Fibroblast of lung (primary cell): ENCODE measurements at places on chromosomes 2 and 18.
A peak's percentile ranks its signal among the peaks of the same experiment; 100 is the strongest.

- H3K36me3 ChIP-seq, result no peaks in the 10 kb centered on the region
- H3K4me3 ChIP-seq, result no peak overlapping the region
- peak; percentile 33 for DNase-seq
Measured at GRCh38 chr2:200356857-200357384, 50.4 kb downstream of the SPATS2L start.

DNA sequence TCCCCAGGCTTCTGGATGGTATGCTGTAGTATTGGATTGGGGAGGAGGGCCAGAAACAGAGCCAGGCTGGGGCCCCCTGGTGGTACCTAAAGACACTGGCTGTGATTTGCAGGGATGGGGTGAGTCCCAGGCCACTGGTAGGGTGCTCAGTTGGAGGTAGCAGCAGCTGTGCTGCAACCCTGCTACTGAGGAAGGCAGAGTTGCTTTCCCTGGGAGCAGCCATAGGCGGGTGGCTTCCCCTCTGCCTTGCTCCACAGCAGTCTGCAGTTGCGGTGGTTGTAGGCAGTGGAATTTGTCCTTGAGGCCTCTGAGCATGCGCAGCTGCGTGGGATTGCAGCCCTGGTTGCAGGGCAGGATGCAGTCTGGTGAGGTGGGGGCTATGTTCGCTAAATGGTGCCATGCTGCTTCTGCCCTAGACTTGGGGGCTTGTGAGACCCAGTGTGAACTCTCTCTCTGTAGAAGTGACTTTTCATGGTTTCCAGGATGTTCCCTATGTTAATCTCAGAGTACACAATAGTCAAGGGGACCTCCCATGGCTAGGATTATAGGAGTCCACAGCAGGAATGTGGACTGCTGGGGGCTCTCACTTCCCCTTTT lies 443.5 kb downstream of the XIRP2 start:
- no peak for DNase-seq
- H3K27ac ChIP-seq, result no peak overlapping the region
- H3K4me1 ChIP-seq, result no peaks in the 10 kb centered on the region
- no peaks in the 10 kb centered on the region for H3K27me3 ChIP-seq

DNA sequence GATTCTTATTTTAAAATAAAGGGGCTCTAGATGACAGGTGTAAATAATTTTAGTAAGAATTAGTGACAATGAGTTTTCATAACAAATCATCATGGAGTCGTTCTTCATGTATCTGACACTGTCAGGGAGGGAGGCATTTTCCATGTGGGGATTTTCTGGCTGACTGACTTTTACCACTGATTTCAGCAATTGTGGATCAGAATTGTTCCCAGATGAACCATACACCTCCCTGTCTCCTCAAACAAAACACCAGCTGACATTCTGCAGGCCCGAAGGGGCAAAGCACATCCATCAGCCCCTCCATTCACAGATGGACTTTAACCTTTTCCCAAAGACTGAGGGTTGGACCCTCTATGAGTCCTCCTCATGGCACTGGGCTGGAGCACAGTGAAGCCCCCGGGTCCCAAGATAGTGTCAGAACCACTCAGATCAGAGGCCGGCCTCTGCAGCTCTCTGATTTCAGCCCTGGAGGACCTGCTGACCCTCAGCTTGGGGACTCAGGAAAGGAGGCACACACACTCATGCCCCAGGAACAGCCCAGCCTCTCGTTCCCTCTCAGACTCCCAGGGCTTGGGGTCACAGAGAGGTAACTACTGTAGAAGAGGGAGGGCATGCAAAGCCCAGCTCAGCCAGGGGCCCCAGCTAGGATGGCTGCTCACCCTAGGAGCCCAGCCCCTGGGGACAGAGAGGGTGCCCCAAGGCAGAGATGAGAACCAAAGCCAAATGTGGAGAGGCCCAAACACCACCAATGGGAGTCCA lies 43.2 kb upstream of the LOXHD1 start:
- H3K4me1 ChIP-seq, result no peaks in the 10 kb centered on the region
- H3K27me3 ChIP-seq, result no peaks in the 10 kb centered on the region
- H3K27ac ChIP-seq, result no peak overlapping the region
- no peak overlapping the region for H3K4me3 ChIP-seq
- no peaks in the 10 kb centered on the region for H3K36me3 ChIP-seq

DNA sequence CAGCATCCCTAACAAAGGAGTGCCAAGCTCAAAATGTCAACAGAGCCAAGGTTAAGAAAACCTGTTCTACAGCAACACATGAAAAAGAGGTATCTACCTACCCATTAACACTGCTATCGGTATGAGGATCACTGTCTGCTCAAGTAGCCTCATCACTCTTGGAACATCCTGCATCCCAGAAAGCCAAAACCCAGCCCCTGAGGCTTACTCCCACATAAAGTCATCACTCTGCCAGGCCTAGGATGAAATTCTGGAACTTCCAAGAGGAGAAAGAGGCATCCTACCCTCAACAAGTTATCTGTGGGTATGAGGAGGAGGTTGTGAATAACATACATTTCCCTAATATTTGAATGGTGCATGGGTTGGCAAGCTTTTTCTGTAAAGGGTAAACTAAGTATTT lies 25.5 kb downstream of the CDH2 start:
- H3K36me3 ChIP-seq, result no peaks in the 10 kb centered on the region
- H3K27ac ChIP-seq, result no peak overlapping the region
- H3K4me3 ChIP-seq, result no peak overlapping the region
- no peaks in the 10 kb centered on the region for H3K4me1 ChIP-seq
- DNase-seq, result no peak
- H3K27me3 ChIP-seq, result no peaks in the 10 kb centered on the region

GRCh38 chr2:239400596-239401066 lies at the start of gene HDAC4:
HDAC4 (minus strand) TSS chr2:239401020; CDS start chr2:239352699, 48,321 bp downstream.
- no peak for DNase-seq
- H3K27ac ChIP-seq, result peak within 1 kb of the TSS; percentile 100
- no peaks in the 10 kb centered on the region for H3K27me3 ChIP-seq
- peaks cover 2% of the 10 kb centered on the region for H3K4me1 ChIP-seq
- peak within 1 kb of the TSS; percentile 82 for H3K4me3 ChIP-seq
- no peaks in the 10 kb centered on the region for H3K36me3 ChIP-seq

GRCh38 chr2:20469595-20469994 lies 22.7 kb downstream of the RHOB start:
- H3K4me1 ChIP-seq, result no peaks in the 10 kb centered on the region
- no peaks in the 10 kb centered on the region for H3K36me3 ChIP-seq
- H3K27me3 ChIP-seq, result no peaks in the 10 kb centered on the region
- no peak overlapping the region for H3K27ac ChIP-seq

DNA sequence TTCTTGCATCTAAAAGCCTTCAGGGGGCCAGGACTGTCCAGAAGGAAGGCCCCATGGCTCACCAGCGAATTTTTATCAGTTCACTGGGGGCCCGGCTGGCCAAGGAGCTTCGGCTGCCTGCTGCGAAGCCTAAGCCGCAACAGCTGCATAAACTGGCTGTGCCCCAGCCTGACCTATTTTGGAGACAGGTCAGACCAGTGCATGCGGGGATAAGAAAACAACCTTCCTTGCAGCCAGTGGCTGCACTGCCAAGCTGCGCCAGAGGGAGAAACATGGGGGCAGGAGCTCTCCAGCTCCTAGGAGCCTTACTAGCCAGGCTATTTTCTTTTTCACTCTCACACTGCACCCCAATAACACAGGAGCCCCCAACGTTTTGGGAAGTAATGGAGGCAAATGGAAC lies 15.2 kb downstream of the PAX3 start:
- no peaks in the 10 kb centered on the region for H3K27me3 ChIP-seq
- H3K4me3 ChIP-seq, result no peak overlapping the region
- H3K36me3 ChIP-seq, result no peaks in the 10 kb centered on the region
- H3K27ac ChIP-seq, result no peak overlapping the region
- no peaks in the 10 kb centered on the region for H3K4me1 ChIP-seq

DNA sequence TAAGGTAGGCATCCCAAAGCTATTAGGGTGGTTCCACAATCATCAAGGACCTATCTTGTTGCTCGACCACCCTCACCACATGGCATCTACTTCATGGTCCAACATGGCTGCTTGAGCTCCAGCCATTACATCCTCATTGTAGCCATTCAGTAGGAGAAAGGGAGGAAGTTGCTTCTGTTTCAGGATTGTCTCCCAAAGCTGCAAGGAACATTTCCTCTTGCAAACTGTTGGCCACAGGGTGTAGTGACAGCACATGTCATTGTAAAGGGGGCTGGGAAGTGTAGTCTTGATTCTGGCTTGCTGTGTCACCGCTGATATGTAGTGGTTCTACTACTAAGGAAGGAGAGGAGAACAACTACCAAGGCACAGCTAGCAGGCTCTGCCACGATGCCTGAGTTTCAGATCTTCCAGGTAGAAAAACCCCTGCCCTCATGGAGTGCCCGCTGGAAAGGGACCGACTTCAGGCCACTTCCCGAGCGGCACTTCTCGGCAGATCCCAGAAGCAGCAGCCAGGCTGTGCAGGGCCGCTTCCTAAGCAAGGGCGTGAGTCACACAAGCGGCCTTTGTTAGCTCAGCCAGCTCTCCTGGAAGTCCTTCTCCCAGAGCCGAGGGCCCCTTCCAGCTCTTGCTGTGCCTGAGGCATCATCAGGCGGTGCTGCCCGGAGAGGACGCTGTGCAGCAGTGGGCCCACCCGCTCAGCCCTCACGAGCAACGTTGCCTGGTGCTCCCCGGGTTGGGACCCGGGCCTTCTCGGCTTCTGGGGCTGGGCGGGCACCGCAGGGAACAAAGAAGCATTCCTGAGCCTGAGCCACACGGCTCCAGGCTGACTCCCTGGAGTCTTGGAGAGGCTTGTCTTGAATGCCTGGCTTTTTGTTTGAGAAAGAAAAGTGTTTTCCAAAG lies 58.2 kb downstream of the HS6ST1 start:
- H3K36me3 ChIP-seq, result no peaks in the 10 kb centered on the region
- H3K27ac ChIP-seq, result no peak overlapping the region
- no peaks in the 10 kb centered on the region for H3K4me1 ChIP-seq
- H3K4me3 ChIP-seq, result no peak overlapping the region
- no peaks in the 10 kb centered on the region for H3K27me3 ChIP-seq

GRCh38 chr2:36965751-36966369 lies 476 bp downstream of the STRN start:
- no peaks in the 10 kb centered on the region for H3K27me3 ChIP-seq
- peak overlapping the region; percentile 86 for H3K4me3 ChIP-seq
- no peak for DNase-seq
- no peaks in the 10 kb centered on the region for H3K36me3 ChIP-seq
- H3K4me1 ChIP-seq, result peaks cover 2% of the 10 kb centered on the region

GRCh38 chr2:54318821-54319220 lies 62.8 kb upstream of the TSPYL6 start:
- no peaks in the 10 kb centered on the region for H3K27me3 ChIP-seq
- H3K27ac ChIP-seq, result no peak overlapping the region
- DNase-seq, result no peak
- H3K36me3 ChIP-seq, result no peaks in the 10 kb centered on the region
- no peak overlapping the region for H3K4me3 ChIP-seq

GRCh38 chr18:78713069-78713468 lies 266.5 kb upstream of the SALL3 start:
- H3K27ac ChIP-seq, result no peak overlapping the region
- no peak for DNase-seq
- H3K4me3 ChIP-seq, result no peak overlapping the region
- no peaks in the 10 kb centered on the region for H3K36me3 ChIP-seq

- DNase-seq, result no peak
- no peak overlapping the region for H3K4me3 ChIP-seq
- no peaks in the 10 kb centered on the region for H3K4me1 ChIP-seq
- no peaks in the 10 kb centered on the region for H3K27me3 ChIP-seq
- no peak overlapping the region for H3K27ac ChIP-seq
Measured at GRCh38 chr18:13245481-13246000, 27.0 kb downstream of the LDLRAD4 start.

DNA sequence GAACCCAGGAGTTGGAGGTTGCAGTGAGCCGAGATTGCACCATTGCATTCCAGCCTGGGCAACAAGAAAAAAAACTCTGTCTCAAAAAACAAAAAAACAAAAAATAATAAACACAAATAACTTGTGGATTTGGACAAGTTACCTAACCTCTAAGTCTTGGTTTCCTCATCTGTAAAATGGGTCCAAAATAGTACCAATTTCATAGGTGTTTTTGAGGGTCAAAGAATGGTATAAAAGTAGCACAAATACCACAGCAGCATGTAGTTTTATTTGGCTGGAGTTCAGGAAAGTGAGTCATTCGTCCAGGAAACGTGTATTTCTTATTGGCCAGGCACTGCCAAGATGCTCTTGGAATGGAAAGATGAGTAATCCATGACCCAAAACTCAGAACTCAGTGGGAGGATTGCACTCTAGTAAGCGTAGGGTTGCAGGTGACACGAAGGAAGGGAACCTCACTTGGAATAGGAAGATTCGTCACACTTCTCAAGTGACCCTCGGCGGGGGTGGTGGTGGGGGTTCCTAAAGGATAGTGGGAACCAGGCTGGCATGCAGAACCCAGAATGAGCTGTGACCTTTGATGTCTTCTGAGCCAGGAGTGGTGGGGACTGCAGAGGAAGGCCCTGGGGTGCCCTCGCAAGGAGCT lies 24.4 kb downstream of the GRHL1 start:
- no peak overlapping the region for H3K4me3 ChIP-seq
- peak; percentile 98 for DNase-seq
- no peak overlapping the region for H3K27ac ChIP-seq
- H3K4me1 ChIP-seq, result peaks cover 36% of the 10 kb centered on the region
- no peaks in the 10 kb centered on the region for H3K27me3 ChIP-seq
- H3K36me3 ChIP-seq, result no peaks in the 10 kb centered on the region

DNA sequence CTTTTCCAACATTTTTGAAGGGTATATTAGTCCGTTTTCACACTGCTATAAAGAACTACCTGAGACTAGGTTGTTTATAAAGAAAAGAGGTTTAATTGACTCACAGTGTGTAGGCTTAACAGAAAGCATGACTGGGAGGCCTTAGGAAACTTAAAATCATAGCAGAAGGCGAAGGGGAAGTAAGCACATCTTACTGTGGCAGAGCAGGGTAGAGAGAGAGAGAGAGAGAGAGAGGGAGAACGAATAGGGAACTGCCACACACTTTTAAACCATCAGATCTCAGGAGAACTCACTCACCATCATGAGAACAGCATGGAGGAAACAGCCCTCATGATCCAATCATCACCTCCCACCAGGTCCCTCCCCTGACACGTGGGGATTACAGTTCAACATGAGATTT lies 420.3 kb downstream of the SOCS6 start:
- H3K36me3 ChIP-seq, result no peaks in the 10 kb centered on the region
- no peak for DNase-seq
- no peak overlapping the region for H3K27ac ChIP-seq
- H3K4me1 ChIP-seq, result no peaks in the 10 kb centered on the region
- H3K27me3 ChIP-seq, result no peaks in the 10 kb centered on the region
- H3K4me3 ChIP-seq, result no peak overlapping the region

DNA sequence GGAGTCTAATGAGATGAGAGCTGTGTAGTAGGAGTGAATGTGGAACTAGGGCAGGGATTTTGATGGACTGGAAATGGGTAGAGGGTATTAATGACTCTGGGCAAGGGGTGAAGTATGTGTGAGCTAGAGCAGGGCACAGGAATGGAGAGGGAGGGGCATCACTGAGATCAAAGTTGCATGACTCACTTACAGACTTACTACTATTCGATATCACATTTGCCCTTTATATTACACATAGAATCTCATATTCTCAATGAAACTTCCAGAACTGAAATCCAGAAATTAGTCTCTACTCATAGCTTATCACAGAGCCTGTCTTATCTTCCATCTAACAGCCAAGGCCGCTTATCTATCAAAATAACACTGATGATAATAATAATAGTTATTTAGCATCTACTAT lies 20.0 kb upstream of the ITGB6 start:
- H3K4me1 ChIP-seq, result peaks cover 21% of the 10 kb centered on the region
- no peak overlapping the region for H3K27ac ChIP-seq
- H3K27me3 ChIP-seq, result no peaks in the 10 kb centered on the region
- DNase-seq, result no peak

- peak; percentile 59 for DNase-seq
- H3K27ac ChIP-seq, result peak overlapping the region; percentile 94
- H3K4me1 ChIP-seq, result peaks cover 5% of the 10 kb centered on the region
- peak overlapping the region; percentile 98 for H3K4me3 ChIP-seq
- H3K36me3 ChIP-seq, result no peaks in the 10 kb centered on the region
- no peaks in the 10 kb centered on the region for H3K27me3 ChIP-seq
Measured at GRCh38 chr2:42359965-42360483, 993 bp downstream of the COX7A2L start.
